Fibroblast of gingiva (primary cell): ENCODE measurements at places on chromosomes 5 and 9.

DNA sequence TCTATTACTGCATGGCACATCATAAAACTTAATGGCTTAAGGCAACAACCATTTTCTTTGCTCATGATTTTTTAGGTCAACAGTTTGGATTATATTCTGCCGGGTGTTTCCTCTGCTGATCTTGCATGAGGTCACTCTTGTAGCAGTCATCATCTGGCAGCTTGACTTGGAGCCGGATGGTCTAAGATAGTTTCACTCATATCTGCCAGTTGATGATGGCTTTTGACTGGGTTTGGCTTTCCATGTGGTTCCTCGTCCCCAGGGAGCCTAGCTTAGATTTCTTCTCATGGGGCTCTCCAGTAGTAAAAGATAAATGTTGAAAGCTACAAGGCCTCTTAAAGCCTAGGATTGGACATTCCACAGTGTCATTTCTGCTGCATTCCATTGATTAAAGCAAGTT is 27.4 kb downstream of the LNPEP start:
- peak; percentile 73 for DNase-seq

- DNase-seq = peak; percentile 36
These were observed 35.4 kb upstream of the C5orf47 start for GRCh38 chr5:173953528-173954090.

DNA sequence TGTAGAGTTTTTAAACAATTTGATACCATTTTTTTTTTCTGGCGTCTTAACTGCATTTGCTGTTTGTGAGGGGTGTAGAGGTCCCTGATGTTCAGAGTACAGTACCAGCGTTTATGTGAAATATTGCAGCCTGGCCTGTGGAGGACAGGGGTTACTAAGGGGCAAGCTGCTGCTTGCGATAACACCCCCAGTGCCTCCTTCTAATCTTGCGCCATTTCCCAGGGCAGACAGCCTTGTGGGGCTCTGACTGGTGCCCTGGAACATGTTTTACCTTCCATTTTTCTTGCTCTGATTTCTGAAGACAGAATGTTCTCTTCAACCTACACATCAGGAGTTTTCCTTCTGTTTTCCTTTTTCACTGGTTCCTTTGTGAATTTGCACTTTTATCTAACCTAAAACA is 142.9 kb downstream of the DOCK8 start:
- no peak for DNase-seq

DNA sequence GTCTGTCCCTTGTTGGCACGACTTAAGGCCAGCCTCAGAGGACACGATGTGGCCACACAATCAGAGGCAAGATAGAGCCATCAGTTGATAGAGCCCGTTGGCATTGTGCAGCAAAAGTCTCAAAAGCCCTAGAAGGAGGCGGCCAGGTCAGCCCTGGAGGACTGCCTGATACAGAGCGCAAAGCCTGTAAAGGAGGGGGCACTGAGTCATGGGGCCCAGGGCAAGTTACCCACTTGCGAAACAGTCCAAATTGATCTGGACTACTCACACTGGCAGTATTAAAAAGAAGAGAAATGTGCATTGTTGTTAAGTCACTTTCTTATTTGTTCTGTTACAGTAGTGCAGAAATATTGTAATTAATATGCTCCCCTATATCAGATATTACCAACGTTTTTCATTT is 51.5 kb downstream of the KLF9 start:
- peak; percentile 47 for DNase-seq

- no peak for DNase-seq
These were observed 388.3 kb downstream of the PLK2 start for GRCh38 chr5:58071566-58071965.

DNA sequence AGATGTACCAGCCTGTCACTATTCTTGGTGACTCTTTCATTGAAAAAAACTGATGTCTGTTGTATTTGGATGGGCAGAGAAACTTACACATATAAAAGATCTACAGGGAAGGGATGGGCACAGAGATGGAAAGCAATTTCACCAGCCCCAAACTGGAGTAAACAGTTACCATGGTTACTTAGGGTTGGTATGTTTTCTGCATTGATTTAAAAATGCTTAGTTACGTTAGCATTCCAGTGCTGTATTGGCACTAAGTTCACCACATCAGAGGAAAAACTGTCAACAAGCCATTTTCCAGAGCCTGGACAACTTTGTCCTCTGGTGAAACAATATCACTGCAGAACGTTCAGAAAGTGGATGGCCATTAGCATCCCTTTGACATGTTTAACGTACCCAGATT is 28.0 kb downstream of the MARCHF3 start:
- DNase-seq = peak; percentile 75

DNA sequence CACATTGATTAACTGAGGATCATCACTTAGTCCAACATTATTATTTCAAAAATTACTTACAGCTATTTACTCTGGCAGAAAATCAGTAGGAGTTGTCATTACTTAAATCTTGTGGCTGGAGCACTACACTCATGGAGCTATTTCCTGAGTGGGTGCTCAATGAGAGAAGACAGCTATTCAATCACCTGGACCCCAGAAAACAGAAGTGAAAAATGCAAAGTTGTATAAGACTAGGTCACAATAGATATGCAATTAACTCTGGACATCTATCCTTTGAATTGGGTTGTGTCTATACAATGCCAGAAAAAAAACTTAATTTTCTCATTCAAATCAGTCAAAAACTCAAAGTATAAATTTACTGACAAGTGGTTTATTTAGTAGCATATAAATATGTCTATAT is 340.9 kb downstream of the EFNA5 start:
- DNase-seq = no peak

DNA sequence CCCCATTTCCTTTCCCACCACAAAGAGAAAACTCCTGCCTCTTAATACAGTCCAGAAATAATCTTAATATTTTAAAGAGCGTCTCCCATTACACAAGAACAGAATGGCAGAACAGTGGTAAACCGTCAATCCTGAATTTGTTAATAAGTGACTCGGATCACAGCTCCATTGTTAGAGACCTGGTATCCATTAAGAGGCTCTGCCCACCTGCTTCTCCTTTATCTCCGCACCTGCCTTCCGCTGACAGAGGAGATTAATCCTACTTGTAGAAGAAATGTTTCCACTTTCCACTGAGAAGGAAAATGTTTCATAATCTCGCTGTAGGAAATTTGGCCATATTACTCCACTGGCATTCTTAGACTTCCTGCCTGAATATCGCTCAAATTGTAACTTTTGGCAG is 1493.2 kb downstream of the MAT2B start:
- no peak for DNase-seq

GRCh38 chr9:68825762-68826472 is 120.9 kb downstream of the PIP5K1B start:
- DNase-seq = no peak

- DNase-seq = no peak
These were observed 91.0 kb downstream of the HSPA4 start for GRCh38 chr5:133142782-133143181.

DNA sequence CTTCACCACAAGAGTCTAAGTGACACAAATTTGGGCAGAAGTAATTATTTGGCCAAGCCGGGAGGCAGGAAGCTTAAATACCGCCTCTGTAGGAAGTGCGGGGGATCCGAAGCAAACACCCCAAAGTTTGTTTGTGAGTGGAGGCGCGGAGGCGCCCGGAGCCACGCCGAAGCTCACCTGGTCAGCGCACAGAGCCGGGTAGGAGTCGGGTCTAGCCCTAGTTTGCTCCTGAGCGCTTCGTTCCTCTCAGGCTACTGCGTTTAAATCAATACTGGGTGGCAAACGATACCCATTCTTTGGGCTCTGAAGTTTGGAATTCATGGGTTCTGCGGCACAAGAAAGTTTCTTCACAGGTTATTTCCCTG is 855 bp downstream of the MCC start:
- DNase-seq = no peak

DNA sequence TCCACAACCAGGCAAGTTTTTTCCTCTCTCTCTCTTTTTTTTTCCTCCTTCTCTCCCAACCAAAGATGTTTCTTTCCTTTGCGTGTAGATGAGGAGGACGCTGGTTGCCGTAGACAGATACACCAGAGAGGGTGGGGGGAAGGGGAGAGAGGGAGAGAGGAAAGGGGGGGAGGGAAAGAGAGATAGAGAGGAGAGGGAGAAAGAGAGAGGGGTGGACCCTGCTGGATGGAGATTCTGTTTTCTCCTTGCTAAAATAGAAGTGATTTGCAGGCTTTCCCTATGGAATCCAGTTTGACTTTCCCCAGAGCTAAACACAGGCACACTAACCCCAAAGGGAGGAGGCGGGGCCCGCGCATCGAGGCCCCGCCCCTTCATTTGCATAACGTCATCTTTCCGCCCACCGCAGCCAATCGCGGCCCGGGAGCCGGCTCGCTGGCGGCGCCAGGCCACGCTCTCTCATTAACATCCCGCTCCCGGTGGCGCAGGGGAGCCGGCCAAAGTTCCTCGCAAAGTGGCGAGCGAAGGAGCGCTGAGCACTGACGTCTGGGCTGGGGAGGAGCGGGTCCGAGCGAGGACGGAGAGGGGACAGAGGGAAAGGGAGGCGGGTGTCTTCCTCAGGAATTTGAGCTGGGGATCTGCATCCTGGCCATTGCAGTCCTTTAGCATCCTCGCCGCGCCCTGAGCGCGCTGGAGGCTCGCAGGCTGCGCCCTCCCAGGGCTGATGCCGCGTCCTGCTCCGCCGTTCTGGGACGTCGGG is 487 bp upstream of the EBF1 start:
- peak; percentile 98 for DNase-seq

DNA sequence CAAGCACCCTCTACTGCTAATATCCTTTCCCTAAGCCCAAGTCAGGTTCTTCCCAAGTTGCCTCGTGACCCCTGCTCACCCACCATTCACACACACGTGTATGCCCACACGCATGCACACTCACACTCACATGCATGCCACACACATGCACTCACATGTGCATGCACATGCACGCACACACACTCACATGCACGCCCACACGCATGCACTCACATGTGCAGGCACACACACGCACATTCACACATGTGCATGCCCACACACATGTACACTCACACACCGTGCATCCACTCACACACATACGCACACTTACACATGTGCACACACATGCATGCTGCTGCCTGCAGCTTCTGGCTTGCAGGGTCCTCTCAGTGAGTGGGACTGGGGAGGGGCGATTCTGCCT is 62.9 kb upstream of the STXBP1 start:
- no peak for DNase-seq

DNA sequence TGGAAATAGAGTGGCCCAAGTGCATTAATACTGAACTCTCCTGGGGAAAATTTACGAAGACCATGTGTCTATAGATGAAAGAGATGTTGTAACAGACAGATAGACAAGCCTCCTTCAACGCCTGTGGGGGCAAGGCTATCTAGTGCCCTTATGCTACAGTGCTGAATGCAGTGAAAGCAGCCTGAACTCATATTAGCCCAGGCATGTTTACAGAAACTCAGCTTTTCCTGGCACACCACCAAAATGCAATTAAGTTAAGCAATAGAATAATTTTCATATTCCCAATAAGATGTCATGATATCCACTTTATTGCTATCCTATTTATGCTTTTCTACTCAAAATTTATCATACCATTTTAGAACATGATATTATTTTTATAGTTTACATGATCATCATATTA is 277.0 kb downstream of the DIRAS2 start:
- no peak for DNase-seq

DNA sequence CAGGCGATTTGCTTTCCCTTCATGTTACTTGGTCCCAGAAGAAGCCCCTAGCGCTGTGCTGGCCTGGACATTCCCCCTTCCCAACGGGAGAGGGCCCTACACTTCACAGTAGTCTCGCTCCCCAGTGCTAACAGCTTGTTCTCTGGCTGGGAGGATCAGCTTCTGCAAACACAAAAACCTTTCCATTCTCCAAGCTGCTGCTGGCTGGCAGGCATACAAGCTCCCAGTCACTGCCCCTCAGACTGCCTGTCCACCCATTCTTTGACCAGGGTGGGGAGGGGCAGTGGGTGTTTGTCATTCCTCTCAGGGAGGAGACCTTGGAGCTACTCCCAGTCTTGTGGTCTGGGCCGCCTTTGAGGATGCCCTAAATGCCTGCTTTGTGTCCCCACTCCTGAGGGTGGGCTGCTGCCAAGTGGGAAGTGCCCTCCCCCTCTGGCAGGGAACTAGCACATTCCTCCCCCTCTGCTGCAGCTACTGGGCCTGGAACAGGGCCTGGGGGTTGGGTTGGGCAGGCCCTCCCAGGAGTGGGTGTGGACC is 20.8 kb downstream of the ENHO start:
- DNase-seq = peak; percentile 14

- peak; percentile 18 for DNase-seq
These were observed 137.0 kb downstream of the FER start for GRCh38 chr5:108884736-108885135.

- peak; percentile 9 for DNase-seq
These were observed 94.0 kb downstream of the RCL1 start for GRCh38 chr9:4886698-4887097.

- peak; percentile 100 for DNase-seq
These were observed 56.7 kb downstream of the AOPEP start for GRCh38 chr9:94783102-94783682.

DNA sequence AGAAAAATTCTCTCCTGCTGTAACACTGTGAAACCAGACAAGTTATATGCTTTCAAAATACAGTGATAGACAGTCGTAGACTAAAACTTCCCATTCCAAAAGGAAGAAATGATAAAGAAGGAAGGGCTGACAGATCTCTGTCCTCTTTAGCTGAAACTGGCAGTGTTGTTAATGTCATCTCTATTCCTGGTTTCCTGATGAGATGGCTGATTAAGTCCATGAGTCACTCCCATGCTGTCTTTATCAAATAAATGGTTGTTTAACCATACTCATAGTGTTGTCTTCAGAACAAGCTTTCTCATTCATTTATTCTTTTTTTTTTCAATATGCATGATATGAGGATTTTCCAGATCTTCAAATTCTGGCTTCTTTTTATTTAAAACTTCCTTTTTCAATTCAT is 952.2 kb upstream of the WWC1 start:
- DNase-seq = no peak

GRCh38 chr5:56648460-56649034 is 166.8 kb upstream of the MAP3K1 start:
- no peak for DNase-seq

DNA sequence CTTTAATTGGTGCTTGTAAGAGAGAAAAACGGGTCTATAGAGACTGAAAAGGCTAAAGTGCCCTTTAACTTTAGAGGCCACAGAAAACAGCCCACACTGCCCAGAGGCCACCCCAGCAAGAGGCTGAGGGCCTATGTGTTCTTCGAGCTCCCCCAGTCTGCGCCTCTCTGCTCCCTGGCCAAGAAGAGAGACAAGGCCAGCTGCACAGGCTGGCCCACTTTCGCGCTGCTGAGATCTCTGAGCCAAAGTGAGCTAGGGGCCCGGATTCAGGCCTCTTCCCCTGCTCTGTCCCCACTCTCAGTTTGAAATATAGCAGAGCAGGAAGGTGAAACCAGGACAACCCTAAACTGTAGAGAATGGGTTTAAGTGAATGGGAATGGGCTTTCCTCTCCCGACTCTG is 132.0 kb upstream of the TRIM32 start:
- no peak for DNase-seq
